ENCODE measurements at places on chromosomes 12 and 14. TPM values are rescaled to one million over a fixed set of nuclear protein-coding genes. Genes with fewer than 3 reads are reported as not detected.

GRCh38 chr12:82690006-82690405, 3.3 kb downstream of the TMTC2 start:
- DNase-seq: no peak

The SYT1 gene
- total RNA-seq: 1.0 TPM

- DNase-seq: peak; percentile 95
Measured at GRCh38 chr14:22766457-22767322, at the start of gene OXA1L. Gene OXA1L, plus strand, starts transcription at chr14:22766688. Its CDS starts 14 bp downstream, at chr14:22766702.

DNA sequence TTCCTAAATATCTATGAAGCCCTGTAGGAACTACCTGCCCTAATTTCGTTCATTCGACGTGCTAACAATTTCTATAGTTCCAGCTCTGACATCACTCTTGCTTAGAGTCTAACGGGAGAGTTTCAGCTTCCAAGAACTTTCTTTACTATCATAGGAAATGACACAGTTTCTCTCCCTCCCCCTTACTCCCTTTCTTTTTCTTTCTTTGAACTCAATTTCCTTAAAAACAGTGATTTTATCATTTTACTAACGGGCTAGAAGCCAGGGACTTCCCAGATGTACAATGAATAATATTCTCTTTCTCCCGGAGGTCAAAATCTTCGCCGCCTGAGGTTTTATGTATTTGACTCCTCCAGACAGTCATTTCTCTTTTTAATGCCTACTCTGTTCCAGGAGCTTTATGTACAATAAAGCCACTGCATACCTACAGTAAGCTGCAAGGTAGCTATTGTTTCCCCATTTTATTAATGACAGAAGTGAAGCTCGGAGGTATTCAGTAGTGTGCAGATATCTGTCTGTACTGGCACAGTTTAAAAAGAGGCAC, 15.7 kb downstream of the SMCO2 start:
- DNase-seq: peak; percentile 36

The CEBPE gene
- not detected for total RNA-seq

The EML1 gene
- total RNA-seq: 69.3 TPM

DNA sequence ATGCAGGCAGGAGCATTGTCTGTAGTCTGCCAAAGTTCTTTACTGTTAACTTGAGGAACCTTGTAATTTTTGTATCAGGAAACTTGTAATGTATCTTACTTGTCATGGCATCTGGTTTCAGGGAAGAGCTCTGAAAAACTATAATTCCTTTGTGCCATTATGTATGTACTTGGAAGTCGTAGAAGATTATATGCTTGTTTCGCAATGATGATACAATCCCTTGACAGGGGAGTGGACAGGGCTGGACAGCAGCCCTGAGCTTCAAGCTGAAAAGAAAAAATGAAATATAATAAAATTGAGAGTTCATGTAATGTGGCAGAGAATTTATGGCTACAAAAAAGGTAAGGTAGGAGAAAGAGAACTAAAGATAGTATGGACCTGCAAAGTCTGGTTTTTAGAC, 7.4 kb upstream of the DLGAP5 start:
- DNase-seq: no peak

The EML5 gene
- 0.55 TPM for total RNA-seq

GRCh38 chr12:132253698-132254480, 75.5 kb downstream of the GALNT9 start:
- DNase-seq: no peak

- no peak for DNase-seq
Measured at GRCh38 chr14:95830386-95830785, 46.2 kb upstream of the TUNAR start.

GRCh38 chr14:56789955-56790354, 20.3 kb downstream of the OTX2 start:
- DNase-seq: no peak

GRCh38 chr14:36271939-36272907, 48.2 kb downstream of the MBIP start:
- DNase-seq: peak; percentile 7

DNA sequence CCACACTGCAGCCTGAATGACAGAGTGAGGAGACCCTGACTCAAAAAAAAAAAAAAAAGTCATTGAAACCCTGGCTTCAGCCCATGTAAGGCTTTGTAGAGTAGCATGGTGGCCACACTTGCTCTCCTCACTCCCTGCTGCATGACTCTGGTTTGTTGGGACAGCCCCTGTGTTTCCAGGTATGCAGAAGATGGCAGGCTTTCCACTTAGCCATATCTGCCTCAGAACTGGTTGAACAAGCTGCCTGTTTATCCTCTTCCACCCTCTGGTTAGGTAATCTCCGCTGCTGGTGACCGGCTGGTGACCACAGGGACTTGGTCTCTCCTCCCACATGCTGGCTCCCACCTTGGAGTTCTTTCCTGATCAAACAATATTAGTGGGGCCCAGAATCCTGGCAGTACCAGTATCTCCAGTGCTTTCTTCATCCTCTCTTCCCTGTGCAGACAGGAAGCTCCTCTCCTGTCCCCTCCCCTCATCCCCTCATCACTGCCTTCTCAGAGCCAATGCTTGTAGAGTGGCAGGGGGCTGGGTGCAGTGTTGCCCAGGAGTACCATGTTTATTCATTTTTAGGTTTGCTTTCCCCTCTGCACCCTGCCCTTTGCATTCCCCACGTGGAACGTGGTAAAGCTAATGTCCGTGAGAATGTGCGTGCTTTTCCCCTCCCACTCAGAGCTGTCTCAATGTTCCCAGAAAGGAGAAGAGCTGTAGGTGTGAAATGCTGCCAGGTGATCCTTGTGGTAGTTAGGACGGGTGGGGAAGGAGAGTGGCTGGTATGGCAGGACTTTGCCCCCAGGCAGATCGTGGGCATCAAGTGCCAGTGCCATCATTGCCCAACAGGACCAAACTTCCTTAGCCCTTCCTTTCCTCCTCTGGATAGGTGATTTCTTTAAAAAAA, 11.3 kb downstream of the ABHD12B start:
- DNase-seq: no peak

The PPFIA2 gene
- total RNA-seq: 0.87 TPM

- no peak for DNase-seq
Measured at GRCh38 chr14:22500954-22501726, 87.9 kb downstream of the DAD1 start.

GRCh38 chr14:101500061-101500460, 61.2 kb upstream of the DIO3 start:
- DNase-seq: no peak

DNA sequence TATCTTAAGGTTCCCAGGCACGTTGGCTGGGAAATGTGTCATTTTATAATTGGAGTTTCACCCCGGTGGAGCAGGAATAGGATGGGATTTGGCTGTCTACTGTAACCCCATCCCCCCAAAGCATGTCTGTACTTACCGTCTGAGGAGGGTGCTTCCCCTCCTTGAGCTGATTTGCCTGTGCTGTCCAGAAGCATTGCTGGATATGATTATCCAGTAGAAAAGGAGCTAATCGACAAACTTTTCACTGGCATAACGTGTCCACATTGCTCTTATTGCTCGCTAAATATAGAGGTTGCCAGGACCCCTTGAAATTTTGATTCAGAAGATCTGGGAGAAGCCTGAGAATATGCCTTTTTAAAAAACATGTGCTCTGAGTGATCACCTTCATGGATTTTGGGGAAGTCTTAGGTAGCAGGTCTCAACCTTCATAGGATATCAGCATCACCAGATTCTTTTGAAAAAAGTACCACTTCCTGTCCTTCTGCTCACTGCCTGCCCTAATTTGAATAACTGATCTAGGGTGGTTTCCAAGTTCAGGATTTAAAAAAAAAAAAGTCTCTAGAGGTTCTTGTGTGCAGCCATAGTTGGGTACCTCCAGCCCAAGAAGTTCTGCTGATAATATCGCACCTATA, 80.4 kb upstream of the KCNA1 start:
- no peak for DNase-seq

- DNase-seq: no peak
Measured at GRCh38 chr12:121649819-121650353, 19.6 kb downstream of the MORN3 start.

The C14orf39 gene
- total RNA-seq: not detected

The USP44 gene
- 7.2 TPM for total RNA-seq

GRCh38 chr12:123114304-123115083, 36.4 kb downstream of the PITPNM2 start:
- no peak for DNase-seq

DNA sequence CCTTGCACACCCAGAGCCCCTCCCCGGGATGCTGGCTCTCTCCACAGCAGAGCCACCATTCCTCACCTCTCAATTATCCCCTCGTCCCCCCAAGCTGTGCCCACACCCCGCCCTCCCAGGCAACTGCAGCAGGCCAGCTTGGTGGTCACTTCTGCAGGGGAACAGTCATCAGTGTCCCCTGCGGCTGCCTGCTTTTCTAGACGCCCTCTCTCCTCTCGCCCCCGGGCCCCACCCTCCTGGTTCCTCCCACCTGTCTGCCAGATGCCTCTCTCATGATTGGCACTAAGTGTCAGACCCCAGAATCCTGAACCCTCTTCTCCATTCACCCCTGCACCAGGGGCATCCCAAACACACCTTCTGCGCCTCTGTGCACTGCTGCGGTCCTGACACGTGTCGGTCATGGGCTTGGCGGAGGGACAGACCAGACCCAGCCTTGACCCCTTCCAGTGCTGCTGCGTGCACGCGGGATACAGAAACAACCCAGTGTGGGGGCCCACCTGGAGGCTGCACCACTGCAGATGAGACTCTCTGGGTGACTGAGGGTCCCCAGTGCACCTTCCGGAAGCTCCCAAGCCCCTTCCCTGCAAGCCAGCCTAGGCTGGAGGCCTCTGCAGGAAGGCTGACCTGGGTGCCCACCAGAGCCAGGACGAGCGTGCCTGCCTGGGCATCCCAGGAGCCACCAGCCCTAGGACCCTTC, 99.5 kb downstream of the SETD3 start:
- no peak for DNase-seq

DNA sequence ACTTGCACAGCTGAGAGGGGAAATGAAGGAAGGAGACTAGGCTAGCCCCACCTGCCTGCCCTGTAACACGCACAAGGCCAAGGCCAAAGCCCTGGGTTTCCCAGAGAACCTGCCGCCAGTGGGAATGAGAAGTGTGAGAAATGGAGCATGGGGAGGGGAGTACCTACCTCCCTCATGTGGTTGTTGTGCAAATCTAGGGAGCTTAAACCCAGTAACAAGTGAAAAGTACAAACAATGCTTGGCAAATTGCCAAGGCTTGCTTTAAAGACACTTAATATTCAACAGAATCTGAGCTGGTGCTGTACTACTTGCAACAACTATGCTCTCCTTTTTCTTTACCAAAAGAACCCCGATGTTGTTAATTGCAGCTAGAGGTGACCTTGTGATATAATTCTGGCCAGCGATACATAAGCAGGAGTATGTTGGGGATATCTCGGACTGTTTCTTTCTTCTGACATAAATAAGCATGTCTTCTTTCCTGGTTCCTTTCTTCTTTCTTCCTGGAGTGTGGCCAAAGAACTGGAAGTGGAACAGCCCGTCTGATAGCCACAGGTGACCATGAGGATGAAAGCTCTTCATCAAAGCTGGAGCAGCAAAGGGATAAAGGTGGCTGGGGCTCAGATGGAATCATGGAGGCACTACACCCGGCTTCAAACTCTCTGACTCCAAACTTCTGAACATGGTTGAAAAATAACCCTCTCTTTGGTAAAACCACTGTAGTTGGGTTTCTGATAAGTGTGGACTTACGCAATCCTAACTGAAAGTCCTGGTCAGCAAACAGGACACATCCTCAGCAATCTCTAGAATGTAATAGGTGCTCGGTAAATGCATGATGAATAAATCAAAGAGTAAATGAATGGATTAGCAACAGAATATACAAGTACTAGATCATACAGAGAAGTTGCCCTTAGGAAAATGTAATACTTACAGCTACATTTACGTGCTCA, 207.9 kb downstream of the NUAK1 start:
- DNase-seq: peak; percentile 70

- DNase-seq: peak; percentile 36
Measured at GRCh38 chr12:91704446-91704845, 441.2 kb downstream of the BTG1 start.

GRCh38 chr12:116563262-116563661, 4.1 kb downstream of the MAP1LC3B2 start:
- DNase-seq: no peak

The GLIPR1 gene
- 34.4 TPM for total RNA-seq
